ENCODE measurements at places on chromosomes 5 and 9. TPM values are rescaled to one million over a fixed set of nuclear protein-coding genes. Genes with fewer than 3 reads are reported as not detected.

- DNase-seq: peak; percentile 70
Observed at GRCh38 chr9:88808019-88808656, 183.1 kb upstream of the S1PR3 start.

GRCh38 chr5:135445306-135445985 lies 1.7 kb downstream of the DCANP1 start:
- DNase-seq: no peak

- peak; percentile 4 for DNase-seq
Observed at GRCh38 chr5:158700231-158701006, 399.3 kb downstream of the EBF1 start.

DNA sequence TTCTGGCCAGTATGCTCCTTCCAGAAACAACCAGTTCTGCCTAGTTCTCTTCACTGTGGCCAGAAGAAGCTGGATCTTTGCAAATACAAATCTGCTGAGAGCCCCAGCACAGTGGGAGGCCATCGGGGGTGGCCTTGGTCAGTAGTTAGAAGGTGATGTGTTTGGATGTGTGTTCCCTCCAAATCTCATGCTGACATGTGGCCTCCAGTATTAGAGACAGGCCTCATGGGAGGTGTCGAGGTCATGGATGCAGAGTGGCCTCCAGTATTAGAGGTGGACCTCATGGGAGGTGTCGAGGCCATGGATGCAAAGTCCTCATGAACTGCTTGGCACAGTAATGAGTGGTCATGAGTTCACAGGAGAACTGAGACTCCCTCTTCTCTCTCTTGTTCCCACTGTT lies 7.6 kb upstream of the IRX2 start:
- no peak for DNase-seq

THG1L gene
- total RNA-seq: 21.7 TPM

DNA sequence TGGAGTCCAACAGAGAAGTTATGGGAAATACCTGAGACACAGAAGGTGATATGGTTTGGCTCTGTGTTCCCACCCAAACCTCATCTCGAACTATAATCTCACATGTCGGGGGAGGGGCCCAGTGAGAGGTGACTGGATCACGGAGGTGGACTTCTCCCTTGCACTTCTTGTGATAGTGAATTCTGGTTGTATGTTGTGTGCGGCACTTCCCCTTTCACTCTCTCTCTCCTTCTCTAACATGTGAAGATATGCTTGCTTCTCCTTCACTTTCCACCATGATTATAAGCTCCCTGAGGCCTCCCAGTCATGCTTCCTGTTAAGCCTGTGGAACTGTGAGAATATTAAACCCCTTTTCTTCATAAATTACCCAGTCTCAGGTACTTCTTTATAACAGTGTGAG lies 96.1 kb downstream of the TMEM232 start:
- no peak for DNase-seq

DNA sequence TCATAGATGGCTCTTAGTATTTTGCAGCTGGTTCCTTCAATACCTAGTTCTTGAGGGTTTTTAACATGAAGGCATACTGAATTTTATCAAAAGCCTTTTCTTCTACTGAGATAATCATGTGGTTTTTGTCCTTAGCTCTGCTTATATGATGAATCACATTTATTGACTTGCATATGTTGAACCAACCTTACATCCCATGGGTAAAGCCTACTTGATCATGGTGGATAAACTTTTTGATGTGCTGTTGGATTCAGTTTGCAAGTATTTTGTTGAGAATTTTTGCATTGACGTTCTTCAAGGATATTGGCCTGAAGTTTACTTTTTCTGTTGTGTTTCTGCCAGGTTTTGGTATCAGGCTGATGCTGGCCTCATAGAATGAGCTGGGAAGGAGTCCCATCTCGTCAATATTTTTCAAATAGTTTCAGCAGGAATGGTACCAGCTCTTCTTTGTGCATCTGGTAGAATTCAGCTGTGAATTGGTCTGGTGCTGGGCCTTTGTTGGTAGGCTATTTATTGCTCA lies 49.7 kb downstream of the YIPF5 start:
- peak; percentile 1 for DNase-seq

GRM6 gene
- not detected for total RNA-seq

GRCh38 chr9:82090046-82090445 lies 101.5 kb downstream of the SPATA31D1 start:
- DNase-seq: no peak

DNA sequence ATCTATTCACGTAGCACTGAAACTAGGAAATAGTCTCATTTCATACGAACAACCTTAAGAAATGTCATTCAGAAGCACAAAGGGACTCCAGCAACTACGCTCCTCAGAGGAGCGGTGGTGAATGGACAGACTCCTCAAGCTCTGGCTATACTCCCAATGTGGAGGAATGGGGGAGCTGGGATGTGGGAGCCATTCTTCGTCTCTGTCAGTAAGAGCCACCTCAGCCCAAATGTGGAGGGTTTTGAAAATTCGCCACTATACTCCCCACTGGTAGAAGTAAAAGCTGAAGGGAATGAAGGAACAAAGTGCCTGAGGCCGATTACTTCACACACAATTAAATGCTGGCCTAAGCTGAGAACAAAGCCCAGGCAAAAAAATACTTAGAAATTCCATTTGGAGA lies 96.3 kb downstream of the ADAMTS12 start:
- peak; percentile 65 for DNase-seq

GRCh38 chr5:56175488-56175887 lies 57.6 kb downstream of the ANKRD55 start:
- DNase-seq: peak; percentile 71

DNA sequence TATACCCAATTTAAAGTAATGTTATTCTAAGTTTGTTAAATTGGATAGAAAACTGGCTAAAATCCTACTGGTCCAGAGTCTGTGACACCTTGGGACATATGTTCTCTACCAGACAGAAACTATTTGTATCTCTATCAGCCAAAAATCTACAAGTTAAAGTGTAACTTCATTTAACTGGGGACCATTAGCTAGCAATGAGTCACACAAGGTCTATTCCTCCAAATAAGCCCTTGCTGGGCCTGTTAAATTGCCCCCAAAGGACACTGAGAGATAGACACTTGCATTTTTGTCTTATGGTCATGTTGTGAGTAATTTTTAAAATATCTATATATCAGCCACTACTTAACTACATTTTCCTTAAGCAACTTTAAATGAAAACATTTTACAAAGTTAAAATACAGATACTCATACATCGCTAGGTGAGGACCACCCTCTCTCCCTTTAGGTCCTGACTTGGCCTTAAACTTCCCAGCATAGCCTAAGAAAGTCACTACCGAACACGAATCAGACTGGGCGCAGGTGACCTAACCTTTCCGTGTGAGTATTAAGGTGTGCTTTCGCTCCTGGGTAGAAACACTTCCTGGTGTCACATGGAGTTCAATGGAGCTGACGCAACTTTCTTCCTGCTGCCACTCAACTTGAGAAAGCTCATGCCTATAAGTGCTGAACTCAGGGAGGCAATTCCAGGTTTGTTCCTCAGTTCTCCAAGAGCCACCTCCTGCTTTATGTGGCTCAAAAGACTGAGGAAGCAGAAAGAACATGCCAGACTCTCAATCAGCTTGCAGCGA lies 249.1 kb downstream of the DIRAS2 start:
- no peak for DNase-seq

DNA sequence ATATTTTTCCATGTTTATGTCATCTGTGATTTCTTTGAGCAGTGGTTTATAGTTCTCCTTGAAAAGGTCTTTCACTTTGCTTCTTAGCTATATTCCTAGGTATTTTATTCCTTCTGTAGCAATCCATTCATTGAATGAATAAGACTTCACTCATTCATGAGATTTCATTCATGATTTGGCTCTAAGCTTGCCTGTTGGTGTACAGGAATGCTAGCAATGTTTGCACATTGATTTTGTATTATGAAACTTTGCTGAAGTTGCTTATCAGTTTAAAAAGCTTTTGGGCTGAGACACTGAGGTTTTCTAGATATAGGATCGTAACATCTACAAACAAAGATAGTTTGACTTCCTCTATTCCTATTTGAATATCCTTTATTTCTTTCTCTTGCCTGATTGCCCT lies 15.9 kb downstream of the RLN2 start:
- no peak for DNase-seq

- no peak for DNase-seq
Observed at GRCh38 chr5:122295138-122295537, 16.9 kb upstream of the SNCAIP start.

SPARC gene
- 2,339 TPM for total RNA-seq

GRCh38 chr5:61806491-61807020 lies 474.5 kb downstream of the ZSWIM6 start:
- no peak for DNase-seq

DNA sequence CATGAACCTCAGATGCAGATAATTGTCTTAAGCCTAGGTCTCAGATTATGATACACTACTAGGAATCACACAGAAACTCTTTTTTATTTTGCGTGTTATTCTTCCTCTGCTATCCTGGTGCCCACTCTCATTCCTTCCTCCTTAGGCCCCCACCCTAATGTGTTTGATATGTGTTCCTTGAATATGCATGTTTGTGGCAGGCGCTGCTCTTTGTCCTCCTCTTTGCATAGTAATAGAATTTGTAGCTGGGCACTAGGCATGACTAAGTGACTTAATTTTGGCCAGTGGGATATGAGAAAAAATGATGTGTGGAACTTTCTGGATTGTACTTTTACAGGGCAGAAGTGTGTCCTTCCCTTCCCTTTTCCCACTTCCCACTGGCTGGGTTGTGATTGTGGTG lies 345.1 kb downstream of the RAB3C start:
- no peak for DNase-seq

- DNase-seq: no peak
Observed at GRCh38 chr9:108197899-108198298, 657.9 kb downstream of the ACTL7B start.

DNA sequence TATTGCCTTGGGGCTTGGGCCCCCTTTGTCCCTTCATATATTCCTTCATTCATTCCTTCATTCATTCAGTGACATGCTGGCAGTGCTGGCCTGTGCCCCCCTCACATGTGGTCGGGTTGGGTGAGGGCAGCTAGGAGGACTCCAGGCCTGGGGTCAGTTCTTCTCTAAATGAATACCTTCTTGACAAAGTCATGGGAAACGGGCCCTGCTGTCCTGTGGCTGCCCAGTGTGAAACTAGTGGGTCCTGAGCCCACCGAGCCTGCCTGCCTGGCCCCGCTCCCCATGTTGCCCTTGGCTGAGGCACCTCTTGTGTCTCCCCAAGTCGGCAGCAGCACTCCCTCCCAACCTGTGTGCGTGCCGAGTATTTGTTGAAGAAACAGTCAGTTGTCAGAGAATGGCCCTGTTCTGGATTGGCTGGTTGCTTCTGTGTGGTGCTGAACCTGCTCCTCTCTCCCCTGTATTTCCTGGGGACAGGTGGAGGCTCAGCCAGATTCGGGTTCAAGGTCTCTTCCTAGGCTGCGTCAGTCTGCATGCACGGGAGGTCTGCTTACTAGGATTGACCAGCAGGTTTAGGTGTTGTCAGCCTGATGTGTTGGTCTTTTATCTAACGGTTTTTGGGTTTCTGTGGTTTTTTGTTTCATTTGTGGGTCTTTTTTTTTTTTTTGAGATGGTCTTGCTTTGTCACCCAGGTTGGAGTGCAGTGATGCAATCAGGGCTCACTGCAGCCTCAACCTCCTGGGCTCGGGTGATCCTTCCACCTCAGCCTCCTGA lies 3.0 kb upstream of the CEL start:
- no peak for DNase-seq

Measured in RPMI7951 (cell line).